T-helper 22 cell (primary cell): ENCODE measurements at places on chromosomes 1 and 21.

GRCh38 chr1:60696512-60696911 is 385.8 kb upstream of the NFIA start:
- no peak for DNase-seq

DNA sequence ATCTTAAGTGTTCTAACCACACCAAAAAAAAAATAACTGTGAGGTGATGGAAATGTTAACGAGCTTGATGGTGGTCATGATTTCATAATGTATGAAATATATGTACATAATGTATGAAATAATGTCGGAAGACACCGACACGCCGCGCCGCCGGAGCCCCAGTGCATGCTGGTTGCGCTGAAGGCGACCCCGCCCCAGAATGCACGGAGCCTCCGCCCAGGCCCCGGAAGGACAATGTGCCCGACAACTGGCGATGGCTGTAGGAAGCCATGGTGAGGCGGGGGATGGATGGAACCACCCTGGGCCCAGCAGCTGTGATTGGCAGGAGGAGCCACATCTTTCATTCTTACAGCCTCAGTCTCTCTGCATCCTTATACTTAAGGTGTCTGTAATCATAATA is 7.4 kb downstream of the OR2T10 start:
- DNase-seq, result no peak

- DNase-seq, result no peak
Observed at GRCh38 chr1:160376525-160377131, 9.8 kb downstream of the NHLH1 start.

- DNase-seq, result no peak
Observed at GRCh38 chr1:7279769-7280168, 491.3 kb upstream of the VAMP3 start.

DNA sequence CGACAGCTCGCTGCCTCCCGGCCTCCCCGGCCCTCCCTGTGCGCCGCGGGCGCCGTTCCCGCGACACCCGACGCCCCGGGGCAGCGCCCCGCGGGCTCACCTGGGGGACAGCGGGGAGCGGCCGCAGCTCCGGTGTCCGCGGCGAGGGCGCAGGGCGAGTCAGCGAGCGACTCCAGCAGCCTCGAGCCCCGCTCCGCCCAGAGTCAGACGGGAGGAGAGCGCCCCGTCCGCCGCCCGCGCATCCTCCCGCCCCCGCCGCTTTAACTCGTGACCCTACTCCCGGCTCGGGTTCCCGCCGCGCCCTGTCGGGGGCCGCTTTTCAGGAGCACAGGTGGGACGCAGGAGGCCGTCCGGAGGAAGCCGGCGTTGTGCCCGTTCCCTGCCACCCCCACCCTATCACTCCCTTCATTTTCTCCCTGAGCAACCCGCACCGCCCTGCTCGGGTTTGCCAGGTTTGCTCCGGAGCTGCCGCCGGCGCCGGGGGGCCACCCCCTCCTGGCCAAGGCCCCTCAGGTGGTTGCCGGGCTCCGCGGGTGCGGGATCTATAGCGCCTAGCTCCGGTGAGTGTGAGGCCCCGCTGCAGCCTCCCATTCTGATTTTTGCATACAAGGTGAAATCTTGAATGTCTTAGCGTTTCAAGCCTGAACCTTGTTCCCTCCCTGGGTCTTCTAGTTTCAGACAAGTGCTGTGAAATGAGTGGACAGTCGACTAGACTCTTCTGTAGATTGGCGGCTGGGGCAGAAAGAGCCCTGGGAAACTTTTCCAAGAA is at the start of gene MCOLN3:
Gene MCOLN3, minus strand, starts transcription at position 205 of the 769 bp plus-strand sequence. CDS start 3,140 bp downstream, outside the sequence.
- DNase-seq, result no peak

- DNase-seq, result no peak
Observed at GRCh38 chr1:220769205-220769604, 17.5 kb upstream of the MTARC1 start.

- no peak for DNase-seq
Observed at GRCh38 chr21:26973226-26973625, 6.3 kb upstream of the ADAMTS5 start.

DNA sequence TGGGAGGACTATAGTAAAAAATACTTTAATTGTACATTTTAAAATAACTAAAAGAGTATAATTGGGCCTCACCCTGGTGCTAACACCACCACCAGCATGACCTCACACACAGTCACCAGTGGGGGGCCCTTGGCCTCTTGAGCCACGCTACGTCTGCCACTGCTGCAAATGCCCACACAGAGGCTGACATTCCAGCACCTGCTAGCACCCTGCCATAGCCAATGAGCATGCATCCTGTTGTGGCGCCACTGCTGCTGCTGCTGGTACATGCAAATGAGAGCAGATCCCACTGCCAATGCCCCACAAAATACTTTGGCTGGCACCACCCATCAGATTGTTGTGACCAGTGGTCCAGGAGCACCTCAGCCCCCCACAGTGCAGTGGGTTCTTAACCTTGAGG is 31.5 kb upstream of the TNR start:
- no peak for DNase-seq

GRCh38 chr1:20322081-20322824 is 31.6 kb downstream of the VWA5B1 start:
- DNase-seq, result no peak

GRCh38 chr1:74733604-74734484 is 892 bp downstream of the TYW3 start:
- DNase-seq, result no peak

DNA sequence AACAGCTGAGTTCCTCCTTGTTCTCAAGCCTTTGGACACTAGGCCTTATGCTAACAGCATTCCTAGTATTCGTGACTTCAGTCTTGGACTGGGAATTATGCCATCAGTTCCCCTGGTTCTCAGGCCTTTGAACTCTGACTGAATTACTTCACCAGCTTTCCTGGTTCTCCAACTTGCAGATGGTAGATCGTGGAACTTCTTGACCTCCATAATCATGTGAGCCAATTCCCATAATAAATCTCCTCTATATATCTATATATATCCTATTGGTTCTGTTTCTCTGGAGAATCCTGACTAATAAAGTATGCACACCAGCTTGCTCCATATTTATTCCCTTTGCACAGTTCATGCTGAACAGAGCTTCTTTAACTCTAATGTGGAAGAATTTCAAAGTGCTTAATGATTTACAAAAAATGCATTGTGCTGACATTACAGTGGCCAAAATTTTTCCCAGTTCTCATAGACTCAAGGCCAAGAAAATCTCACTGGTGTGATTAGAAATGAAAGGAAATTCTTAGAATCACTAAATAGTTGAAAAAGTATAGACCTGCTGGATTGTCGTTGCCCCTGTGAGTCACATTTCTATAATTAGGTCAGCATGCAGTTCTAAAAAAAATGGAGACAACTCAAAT is 462.9 kb upstream of the ADAMTS5 start:
- no peak for DNase-seq

GRCh38 chr1:67573311-67573872 is 111.6 kb upstream of the GADD45A start:
- no peak for DNase-seq

GRCh38 chr1:25046194-25046532 is 116.1 kb upstream of the RUNX3 start:
- no peak for DNase-seq

DNA sequence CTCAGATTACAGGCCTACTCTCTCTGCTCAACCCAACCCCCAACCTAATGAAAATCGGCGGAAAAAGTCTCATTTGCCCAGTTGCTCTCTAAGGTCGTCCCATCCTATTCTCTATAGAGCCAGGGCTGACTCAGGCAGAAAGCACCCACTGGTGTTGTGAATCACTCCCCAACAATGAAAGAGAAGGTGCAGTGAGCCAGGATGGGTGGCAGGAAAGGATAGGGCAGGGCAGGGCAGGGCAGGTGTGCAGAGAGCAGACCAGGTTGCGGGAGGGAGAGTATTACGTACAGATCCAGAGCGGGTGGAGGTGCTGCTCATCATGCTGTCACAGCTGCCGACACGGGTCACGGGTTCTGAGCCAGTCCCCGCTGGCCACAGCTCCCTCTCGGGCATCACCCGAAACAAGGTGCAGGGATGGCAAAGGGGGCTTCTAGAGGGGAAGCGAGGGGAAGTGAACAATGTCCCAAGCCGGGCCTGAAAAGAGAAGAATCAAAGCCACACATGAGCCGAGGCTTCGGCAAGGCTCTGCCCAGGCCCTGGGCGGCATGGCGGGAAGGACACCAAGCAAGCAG is 5.3 kb downstream of the C1orf116 start:
- no peak for DNase-seq

DNA sequence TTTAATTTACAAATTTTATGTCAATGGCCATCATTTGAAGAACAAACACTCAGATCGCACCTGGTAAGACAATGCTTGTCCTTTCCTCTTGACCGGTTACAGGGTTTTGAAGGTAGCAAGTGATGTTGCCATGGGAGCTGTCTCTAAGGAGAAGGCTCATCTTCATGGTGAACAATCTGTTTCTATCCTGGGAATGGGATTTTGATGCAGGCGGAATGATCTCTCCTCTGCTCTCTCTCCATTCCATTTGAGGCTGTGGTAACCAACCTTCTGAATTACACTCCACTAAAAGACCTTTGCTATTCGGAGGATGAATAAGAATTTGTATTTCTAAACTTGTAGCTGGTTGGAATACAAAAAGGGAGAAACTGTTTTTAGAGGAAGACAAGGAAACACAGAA is 57.9 kb upstream of the SLC5A9 start:
- DNase-seq, result no peak

DNA sequence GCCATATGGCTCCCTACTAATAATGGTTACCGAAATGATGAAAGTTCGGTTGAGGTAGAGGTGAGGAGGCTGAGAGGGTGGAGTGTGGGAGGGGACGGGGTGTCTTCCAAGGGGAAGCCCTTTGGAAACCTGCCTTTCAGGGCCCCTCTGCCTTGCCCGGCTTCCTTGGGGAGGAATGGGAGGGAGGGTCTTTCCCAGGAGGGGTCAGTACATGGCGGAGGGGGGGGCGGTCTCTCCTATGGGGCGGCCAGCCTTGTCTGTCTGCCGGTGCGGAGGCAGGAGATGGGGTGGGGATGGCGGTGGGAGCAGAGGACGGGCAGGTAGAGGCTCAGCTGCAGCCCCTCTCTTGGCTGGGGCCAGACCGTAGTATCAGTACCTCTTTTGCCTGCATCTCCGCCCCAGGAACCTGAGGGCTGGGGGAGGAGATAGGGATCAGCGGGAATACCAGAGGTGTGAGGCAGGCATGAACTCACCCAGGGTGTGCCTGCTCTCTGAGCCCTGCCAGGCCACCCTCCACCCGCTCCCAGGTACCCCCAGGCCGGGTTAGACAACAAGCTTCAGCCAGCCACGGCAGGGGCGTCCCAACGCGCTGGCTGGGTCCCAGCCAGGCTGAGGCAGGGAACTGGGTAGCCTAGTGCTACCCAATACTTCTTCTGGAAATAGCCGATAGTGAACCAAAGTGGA is 79.4 kb upstream of the POU3F1 start:
- DNase-seq, result no peak
